ENCODE measurements at places on chromosomes 6 and 20.

GRCh38 chr6:50889935-50890334 lies 71.3 kb downstream of the TFAP2B start:
- no peak for DNase-seq

DNA sequence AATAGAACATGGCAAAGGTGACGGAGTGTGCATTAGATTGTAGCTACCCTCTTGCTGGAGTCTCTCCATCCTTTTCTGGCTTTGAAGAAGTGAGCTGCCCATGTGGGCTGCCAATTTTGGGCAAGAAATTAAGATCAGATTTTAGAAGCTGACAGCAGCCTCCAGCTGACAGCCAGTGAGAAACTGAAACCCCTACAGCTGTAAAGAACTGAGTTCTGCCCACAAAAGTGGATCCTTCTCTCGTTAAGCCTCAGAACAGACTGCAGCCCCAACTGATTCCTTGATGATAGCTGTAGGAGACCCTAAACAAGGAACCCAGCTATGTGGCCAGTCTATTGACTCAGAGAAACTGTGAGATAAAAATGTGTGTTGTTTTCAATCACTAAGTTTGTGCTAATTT lies 134.1 kb downstream of the CD109 start:
- no peak for DNase-seq

DNA sequence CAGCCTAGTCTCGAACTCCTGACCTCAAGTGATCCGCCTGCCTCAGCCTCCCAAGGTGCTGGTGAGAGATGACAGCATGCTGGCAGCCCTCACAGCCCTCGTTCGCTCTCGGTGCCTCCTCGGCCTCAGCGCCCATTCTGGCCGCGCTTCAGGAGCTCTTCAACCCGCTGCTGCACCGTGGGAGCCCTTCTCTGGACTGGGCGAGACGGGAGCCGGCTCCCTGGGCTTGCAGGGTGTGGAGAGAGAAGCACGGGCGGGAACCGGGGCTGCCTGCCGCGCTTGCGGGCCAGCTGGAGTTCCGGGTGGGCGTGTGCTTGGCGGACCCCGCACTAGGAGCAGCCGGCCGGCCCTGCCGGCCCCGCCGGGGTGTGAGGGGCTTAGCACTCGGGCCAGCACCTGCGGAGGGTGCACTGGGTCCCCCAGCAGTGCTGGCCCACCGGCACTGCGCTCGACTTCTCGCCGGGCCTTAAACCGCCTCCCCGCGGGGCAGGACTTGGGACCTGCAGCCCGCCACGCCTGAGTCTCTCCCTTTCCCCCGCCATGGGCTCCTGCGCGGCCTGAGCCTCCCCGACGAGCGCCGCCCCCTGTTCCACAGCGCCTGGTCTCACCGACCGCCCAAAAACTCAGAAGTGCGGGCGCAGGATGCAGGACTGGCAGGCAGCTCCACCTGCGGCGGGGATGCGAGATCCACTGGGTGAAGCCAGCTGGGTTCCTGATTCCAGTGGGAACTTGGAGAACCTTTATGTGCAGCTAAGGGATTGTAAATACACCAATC lies 31.5 kb upstream of the RANBP9 start:
- DNase-seq = no peak

DNA sequence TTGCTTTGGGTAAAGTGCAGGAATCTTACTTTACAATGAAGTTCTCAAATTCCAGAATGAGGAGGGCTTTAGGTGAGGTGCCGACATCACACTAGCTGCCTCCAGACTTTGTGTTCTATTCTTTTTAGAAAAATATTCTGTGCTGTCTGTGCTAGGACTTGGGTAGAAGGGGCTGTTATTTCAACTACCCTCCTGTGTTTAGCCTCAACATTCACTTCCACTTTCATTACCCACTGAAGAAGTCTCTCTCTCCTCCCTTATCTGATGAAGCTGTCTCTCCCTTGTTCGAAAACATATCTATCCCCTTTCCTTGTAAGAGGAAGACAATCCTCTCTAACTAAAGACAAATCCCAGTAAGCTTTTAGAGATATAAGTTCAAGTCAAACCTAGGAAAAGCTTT lies 25.0 kb upstream of the BRPF3 start:
- no peak for DNase-seq

All from stimulated activated CD8-positive, alpha-beta memory T cell treated with anti-CD3 and anti-CD28 coated beads, Interleukin-7, amount 100 ng/mL, for 4 hours (primary cell).